ENCODE measurements at places on chromosomes 13 and 19. TPM values are rescaled to one million over a fixed set of nuclear protein-coding genes. Genes with fewer than 3 reads are reported as not detected.

DNA sequence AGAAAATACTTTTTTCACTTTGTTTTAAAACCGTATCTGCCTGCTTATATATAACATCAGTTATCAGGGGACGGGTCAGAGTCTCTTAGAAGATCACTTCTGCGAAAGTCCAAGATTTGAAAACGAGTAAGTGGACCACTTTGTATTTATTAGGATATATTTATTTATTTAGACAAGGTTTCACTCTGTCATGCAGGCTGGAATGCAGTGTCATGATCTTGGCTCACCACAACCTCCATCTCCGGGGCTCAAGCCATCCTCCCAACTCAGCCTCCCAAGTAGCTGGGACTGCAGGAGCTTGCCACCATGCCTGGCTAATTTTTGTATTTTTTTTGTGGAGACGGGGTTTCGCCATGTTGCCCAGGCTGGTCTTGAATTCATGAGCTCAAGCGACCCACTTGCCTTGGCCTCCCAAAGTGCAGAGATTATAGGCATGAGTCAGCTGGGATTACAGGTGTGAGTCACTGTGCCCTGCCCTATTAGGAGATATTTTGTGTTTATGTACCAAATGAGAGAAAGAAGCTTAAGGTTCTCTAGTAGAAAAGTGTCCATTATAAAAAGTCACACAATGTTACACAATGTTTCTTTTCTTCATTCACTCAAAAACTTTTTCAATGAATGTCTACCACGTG lies 39.5 kb downstream of the RASL11A start:
- no peak for DNase-seq

DNA sequence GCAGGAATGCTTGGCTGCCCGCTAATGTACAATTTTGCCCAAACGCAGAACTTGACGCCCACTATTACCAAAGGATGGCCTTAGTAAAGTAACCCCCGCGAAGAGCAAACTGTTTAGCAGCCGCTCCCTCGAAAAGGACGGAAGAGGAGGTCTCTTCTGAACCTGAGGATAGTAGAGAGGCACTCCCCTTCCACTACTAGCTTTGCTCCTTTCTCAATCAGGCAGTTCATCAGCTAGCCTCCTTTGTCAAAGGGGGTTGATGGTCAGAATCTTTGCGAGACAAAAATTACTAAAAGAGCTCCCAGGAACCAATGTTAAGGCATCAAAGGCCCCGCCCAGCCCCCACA lies 534 bp downstream of the CAB39L start:
- no peak for DNase-seq

- DNase-seq = no peak
Measured at GRCh38 chr13:93649496-93649895, 422.9 kb downstream of the GPC6 start.

DNA sequence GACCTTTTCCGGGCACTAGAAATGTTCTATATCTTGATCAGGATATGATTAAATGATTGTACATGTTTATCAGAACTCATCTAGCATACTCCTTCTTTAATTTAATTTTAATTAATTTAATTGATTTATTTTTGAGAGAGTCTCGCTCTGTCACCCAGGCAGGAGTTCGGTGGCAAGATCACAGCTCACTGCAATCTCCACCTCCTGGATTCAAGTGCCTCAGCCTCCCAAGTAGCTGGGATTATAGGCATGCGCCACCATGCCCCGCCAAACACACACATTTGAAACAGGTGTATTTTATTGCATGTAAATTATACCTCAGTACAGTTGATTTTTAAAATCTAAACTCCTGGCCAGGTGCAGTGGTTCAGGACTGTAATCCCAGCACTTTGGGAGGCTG lies 17.4 kb upstream of the BCL3 start:
- DNase-seq = no peak

DNA sequence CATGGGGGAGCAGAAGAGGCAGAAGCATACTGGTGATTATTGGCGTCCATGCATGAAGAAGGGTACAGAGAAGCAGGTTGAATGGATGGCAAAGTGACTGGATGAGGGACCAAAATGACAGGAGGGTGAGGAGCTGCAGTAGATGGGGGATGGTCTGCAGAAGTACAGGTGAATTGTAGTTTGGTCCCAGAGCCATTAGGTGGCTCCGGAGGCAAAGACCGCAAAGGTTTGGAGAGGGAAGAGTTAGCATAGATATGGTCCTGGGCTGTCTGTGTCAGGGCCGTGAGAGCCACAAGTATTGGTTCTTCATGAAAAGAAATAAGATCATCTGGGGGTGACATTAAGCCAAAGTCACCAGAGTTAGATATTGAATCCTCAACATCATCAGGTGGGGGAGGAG lies 59.0 kb upstream of the ZNF726 start:
- DNase-seq = no peak

DNA sequence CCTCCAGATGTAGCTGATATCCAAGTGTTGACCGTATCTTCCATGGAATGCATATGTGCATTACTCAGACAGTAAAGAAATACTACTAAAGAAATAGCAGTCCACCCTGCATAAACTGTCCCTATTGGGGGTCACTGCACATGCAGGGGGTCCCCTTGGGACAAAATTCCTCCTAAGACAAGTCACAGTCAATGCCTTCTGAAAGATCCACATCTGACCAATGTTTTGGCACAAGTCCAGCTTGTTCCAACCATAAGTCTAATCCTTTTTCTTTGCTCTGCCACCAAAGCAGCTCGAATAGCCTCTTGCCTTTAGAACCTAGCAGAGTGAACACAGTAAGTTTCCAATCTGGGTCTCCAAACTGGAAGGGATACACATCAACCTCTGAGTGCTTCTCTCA lies 87.9 kb downstream of the DIAPH3 start:
- DNase-seq = no peak

DNA sequence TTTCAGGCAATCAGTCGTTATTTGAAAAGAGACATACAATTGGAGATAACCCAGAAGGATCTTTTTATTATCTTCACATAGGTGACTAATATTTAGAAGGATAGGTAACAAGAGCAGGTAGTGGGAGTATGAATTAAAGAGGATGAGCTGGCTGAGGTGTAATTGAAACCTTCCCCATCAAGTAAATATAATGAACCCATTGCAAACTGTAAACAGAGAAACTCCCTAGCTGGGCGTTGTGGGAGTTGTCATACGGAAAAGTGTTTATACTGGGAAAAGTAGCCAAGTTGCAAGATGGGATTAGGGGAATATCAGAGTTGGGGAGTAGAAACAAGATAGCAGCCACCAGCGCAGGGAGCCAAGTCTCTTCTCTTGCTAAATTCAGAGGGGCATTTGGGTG lies 448.4 kb downstream of the COG6 start:
- DNase-seq = no peak

DNA sequence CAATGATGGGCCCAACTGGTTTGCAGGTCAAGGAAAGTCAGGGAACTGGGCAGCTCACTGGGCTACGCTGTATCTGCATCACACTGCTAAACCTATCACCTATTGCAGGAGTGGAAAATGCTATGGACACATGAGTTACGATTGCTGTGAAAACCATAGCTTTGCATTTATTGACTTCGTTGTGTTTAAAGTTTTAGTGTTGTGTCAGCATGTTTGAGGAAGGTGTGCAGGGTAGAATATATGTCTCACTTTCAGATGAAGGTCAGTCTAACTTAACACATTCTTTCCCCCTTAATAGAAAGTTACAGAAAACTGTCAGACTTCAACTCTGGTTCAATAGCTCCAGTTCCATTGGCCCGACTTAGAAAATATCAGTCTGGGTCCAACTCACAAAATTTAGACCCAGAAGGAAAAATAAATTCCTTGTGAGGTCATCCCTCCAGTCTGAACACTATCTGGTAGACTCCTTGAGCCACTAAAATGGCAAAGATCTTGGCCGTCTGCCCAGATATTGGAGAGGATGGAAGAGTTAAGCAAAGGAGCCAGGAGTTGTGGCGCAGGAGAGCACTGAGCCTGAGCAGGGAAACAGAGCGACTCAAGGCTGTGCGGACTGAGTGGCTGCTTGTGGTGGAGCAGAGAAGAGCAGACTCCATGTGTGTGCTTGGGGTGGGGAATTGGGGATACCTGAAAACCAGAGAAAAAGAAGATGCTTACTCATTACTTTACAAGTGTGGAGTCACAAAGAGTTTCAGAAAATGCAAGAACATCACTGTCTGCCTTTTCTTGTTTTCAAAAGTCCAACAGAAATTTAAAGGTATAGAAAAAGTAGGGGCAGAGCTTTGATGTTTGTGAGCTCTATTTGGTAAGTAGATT lies 518.5 kb downstream of the FGF9 start:
- no peak for DNase-seq

- peak; percentile 43 for DNase-seq
Measured at GRCh38 chr19:31348481-31349159, 616 bp downstream of the TSHZ3 start.

- DNase-seq = no peak
Measured at GRCh38 chr13:79645569-79645968, 164.6 kb downstream of the NDFIP2 start.

GRCh38 chr19:29675650-29676186 lies 10.5 kb downstream of the PLEKHF1 start:
- DNase-seq = no peak

DNA sequence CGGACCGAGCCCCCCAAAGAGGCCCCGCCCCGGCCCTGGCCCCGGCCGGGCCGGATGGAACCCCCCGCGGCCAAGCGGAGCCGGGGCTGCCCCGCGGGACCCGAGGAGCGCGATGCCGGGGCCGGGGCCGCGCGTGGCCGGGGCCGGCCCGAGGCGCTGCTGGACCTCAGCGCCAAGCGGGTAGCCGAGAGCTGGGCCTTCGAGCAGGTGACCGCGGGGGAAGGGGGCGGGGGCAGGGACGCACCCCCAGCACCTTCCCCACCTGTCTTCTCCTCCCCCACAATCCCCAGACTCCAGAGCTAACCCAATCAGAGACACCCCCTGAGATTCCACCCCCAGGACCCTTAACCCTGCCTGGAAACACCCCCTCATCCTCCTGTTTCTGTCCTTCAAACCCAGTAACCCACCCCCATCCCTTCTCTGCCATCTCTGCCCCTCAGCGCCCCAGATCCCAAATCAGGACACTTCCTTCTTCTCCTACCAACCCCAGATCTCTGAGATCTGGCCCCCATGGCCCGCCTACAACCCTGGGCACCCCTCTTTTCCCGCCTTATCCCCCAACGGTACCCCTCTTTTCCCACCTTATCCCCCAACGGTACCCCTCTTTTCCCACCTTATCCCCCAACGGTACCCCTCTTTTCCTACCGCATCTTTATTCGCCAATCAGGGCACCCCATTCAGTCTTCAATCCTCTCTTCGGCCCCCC lies 505 bp downstream of the ZSWIM4 start:
- DNase-seq = no peak

- no peak for DNase-seq
Measured at GRCh38 chr13:27139565-27139964, 32.0 kb downstream of the USP12 start.

- DNase-seq = no peak
Measured at GRCh38 chr13:19940106-19940505, 18.4 kb upstream of the ZMYM2 start.

DNA sequence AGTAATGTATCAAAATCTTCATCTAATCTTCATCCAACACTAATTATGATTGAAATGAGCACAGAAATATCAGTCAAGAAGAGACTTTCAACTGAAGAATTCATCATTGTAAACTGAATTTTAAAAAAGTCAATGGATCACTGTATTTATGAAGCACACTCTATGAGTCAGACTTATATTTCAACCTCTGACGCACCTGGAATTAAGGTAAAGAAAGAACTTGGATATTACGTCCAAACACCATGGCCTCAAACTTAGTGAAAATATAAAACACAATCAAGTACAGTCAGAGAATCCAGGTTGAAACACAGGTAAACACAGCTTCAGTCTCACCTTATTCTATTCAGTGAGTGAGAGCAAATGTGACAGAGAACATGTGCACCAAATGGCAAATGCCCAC lies 39.5 kb downstream of the MIPEP start:
- DNase-seq = no peak

DNA sequence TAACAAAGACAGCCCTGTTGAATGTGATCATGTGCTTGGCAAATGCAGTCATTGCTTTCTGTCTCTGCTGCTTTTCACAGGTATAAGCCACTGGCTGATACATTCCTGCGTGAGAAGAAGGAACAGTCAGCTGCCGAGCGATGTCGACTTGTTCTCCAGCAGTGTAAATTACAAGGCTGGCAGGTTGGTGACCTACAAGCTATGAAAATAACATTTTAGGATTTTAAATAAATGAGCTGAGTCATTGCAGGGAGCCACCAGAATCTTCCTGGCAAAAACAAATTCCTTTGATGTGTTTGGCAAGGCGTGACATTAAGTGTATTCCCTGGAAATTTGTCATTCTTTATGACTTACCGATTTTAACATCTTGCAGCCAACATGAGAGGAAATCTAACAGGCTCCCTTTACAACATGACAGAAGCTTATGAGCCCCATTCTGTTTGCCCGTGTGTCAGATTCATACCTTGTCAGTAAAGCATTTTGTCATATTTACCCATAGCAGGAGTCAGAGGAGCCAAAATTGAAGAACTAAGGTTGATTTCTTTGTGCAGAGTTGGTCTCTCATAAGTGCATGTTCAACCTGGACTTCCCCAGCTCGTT lies 471.4 kb downstream of the MYO16 start:
- no peak for DNase-seq

- no peak for DNase-seq
Measured at GRCh38 chr19:23310729-23311211, 60.6 kb upstream of the ZNF724 start.

DNA sequence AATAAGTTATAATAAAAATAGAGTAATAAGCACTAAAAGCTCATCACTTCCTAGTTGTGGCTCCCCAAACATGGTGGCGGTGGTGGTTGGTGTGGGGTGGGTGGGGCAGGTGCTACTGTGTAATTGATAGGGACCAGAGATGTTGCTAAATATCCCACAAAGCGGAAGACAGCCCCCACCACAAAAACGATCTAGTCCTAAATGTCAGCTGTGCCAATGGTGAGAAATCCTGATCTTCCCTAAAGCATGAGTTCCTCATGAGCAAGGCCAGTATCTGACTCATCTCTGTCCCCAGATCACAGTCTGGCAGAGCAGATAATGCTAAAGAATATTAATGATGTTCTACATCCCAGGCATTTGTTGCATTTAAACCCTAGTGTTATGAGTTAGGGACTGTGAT lies 1.9 kb upstream of the EDDM13 start:
- no peak for DNase-seq

DNA sequence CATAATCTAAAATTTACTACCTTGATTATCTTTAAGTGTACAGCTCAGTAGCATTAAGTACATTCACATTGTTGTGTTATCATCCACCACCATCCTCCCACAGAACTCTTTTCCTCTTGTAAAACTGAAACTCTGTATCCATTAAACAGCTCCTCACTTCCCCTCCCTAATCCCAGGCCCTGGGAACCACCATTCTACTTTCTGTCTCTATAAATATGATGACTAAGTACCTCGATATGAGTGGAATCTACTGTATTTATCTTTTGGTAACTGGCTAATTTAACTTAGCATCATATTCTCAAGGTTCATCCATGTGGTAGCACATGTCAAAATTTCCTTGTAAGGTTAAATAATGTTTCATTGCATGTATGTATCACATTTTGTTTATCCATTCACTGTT lies 49.0 kb upstream of the POMP start:
- DNase-seq = no peak

- DNase-seq = no peak
Measured at GRCh38 chr13:68030152-68030809, 800.1 kb upstream of the PCDH9 start.

TDRD3 gene
- 41.8 TPM for polyA plus RNA-seq

KCTD12 gene
- 242 TPM for polyA plus RNA-seq

SLC46A3 gene
- polyA plus RNA-seq = 1.3 TPM

GRIK5 gene
- polyA plus RNA-seq = 6.7 TPM

PSG11 gene
- polyA plus RNA-seq = 0.69 TPM

USPL1 gene
- polyA plus RNA-seq = 18.1 TPM

ZNF611 gene
- 7.8 TPM for polyA plus RNA-seq

IZUMO4 gene
- polyA plus RNA-seq = 0.97 TPM

PTPRS gene
- polyA plus RNA-seq = not detected

SYCN gene
- polyA plus RNA-seq = not detected

CD209 gene
- polyA plus RNA-seq = 2.6 TPM

Data from muscle of arm (tissue), 14 donors.